LHCN-M2 (cell line): ENCODE measurements at places on chromosomes 13 and 19. TPM values are rescaled to one million over a fixed set of nuclear protein-coding genes. Genes with fewer than 3 reads are reported as not detected.

GRCh38 chr19:18634612-18635297 lies 2.1 kb upstream of the KLHL26 start:
- DNase-seq, result no peak

DNA sequence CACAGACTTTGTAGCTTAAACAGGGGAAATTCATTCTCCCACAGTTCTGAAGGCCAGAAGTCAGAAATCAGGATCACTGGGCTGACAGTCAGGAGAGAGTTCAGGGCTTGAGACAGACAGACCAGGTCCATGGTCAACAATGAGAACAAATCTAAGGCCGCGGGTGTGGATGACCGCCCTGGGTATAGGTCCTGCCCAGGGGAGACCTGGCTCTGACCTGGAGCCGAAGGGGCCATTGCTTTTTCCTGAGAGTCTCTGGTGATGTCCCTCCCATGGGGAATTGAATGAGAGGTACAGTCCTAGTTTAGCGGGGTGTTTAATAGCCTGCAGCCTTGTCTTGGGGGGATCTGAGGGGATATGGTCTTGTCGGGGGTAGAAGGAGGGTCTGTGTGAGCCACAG lies 25.2 kb upstream of the FBL start:
- no peak for DNase-seq

GRCh38 chr19:10800488-10800887 lies 35.5 kb downstream of the TMED1 start:
- no peak for DNase-seq

DNA sequence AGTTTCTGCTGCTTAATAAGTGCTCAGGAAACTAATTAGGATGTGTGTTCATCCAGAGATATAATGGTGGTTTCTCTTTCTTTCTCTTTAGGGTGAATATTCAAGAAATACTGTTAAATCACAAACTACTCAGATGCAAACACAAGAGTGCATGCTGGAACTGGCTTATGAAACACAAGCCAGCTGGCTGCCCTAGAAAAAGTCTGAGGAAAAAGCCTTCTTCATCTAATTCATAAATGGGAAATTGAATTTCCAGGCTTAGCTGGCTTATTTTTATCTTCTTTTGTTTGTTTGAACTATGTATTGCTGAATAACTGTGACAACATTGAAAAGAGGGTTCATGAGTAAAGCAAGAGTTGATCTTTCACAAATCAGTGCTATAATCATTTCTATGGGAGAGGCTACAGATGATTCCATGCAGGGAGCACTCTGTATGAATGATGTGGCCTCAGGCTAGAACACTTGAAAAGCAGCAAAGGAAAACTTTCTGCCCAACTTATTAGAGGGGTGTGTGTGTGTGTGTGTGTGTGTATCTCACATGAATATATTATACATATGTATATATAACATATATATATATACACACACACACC lies 69.8 kb upstream of the SCEL start:
- no peak for DNase-seq

DNA sequence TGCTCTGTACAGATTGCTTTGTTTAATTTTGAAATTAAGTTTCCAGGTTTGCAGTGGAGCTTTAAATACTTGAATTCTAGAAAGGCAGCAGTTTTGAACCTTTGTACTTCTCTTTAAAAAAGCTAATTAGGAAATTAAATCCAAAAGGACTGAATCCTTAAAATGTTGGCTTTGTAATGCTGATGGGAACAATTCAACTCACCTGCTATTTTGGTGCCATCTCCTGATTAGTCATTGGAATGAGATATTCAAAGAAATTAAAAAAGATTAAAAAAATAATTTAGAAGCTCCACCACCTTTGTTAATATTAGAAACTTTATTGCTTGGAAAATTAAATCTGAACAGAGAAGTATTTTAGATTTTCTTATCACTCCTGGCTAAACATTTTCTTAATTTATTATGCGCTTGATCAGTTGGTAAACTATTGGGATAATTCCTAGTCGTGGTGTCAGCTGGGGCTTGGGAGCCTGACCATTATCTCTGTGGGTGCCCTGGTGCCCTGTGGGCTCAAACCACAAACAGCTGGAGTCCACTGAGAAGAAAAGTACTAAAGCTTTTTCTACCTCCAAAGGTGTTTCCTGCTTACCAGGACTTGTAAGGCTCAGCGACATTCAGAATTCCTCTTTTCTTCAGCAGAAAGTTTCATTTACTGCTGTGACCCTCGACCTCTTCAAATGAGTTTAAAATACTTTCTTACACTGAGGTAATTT lies 540.4 kb downstream of the DIAPH3 start:
- no peak for DNase-seq

DNA sequence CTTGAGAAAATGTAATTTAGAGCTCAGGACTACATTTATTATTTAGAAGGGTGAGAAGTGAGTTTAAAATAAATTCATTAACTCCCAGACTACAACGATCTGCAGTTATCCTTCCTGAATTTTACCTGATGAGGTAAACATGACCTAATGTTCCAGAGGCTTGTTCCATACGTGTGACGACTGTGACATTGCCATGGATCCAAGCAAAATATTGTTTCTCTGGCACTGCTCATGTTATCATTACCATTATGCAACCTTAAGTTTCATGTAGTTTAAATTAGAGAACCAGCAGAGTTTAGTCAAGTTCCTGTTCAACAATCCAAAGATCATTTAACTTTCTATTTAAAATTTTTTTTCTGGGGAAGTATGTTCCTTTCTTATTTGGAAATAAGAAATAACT lies 279.6 kb downstream of the KLF5 start:
- DNase-seq, result peak; percentile 45

Gene ZNF723
- not detected in 2 replicates for total RNA-seq

GRCh38 chr13:31236211-31236786 lies 36.5 kb downstream of the B3GLCT start:
- peak; percentile 33 for DNase-seq
